ENCODE measurements at places on chromosomes 1 and 21. TPM values are rescaled to one million over a fixed set of nuclear protein-coding genes. Genes with fewer than 3 reads are reported as not detected.

The CD52 gene
- total RNA-seq: not detected

The LMX1A gene
- not detected for total RNA-seq

The PCP4 gene
- not detected for total RNA-seq

The DDR2 gene
- 36.5 TPM for total RNA-seq

The AMY2B gene
- 0.76 TPM for total RNA-seq

The OR10J1 gene
- total RNA-seq: not detected

The FAM131C gene
- 0.08 TPM for total RNA-seq

The COL24A1 gene
- total RNA-seq: 0.91 TPM

The ITLN1 gene
- total RNA-seq: not detected

The MATN1 gene
- total RNA-seq: 0.06 TPM

The FCGR3A gene
- not detected for total RNA-seq

The NOTCH2 gene
- 58.7 TPM for total RNA-seq

The IL20 gene
- not detected for total RNA-seq

All from H4 (cell line).